ENCODE measurements at places on chromosomes 16 and 17. TPM values are rescaled to one million over a fixed set of nuclear protein-coding genes. Genes with fewer than 3 reads are reported as not detected.
A peak's percentile ranks its signal among the peaks of the same experiment; 100 is the strongest.

GRCh38 chr16:83952940-83953795, at the start of gene OSGIN1:
Gene OSGIN1 (plus strand): TSS chr16:83953240. CDS start chr16:83957672, 4,432 bp downstream.
- peak; percentile 95 for DNase-seq

DNA sequence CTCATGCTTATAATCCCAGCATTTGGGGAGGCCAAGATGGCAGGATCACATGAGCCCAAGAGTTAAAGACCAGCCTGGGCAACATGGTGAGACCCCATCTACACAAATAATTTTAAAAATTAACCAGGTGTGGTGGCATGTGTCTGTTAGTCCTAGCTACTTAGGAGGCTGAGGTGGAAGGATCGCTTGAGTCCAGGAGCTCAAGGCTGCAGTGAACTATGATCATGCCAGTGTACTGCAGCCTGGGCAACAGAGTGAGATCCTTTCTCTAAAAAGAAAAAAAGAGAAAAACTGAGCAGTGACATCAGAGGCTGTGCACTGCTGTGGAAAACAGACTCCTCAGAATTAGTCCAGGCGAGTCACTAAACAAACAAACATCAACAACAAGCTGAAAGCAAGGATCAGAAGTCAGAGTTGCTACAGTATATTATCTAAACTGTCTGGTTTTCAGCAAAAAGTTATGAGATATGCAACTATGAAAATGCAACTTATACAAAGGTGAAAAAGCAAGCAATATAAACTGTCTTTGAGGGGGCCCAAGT, 39.3 kb downstream of the CBFB start:
- no peak for DNase-seq

The FOXJ1 gene
- not detected for total RNA-seq

The HEATR9 gene
- total RNA-seq, result not detected

The SCGB1C2 gene
- total RNA-seq, result not detected

DNA sequence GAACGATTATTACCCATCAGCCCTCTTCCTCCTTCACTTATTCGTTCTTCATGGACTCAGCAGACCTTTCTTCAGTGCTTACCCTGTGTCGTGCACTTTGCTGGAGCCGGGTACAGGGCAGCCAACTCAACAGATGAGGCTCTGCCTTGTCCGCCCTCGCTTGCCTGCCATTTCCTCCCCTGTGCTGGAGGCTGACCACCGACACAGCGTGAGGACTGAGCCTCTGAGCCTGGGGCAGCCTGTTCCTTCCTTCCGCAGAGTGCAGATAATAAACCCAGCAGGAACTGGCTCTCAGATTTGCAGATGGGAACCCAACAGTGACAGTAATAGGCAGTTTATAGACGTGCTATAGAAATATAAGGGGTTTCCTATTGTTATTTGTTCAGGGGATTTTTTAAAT, 7.0 kb upstream of the SLC39A11 start:
- no peak for DNase-seq

The PRAC2 gene
- not detected for total RNA-seq

DNA sequence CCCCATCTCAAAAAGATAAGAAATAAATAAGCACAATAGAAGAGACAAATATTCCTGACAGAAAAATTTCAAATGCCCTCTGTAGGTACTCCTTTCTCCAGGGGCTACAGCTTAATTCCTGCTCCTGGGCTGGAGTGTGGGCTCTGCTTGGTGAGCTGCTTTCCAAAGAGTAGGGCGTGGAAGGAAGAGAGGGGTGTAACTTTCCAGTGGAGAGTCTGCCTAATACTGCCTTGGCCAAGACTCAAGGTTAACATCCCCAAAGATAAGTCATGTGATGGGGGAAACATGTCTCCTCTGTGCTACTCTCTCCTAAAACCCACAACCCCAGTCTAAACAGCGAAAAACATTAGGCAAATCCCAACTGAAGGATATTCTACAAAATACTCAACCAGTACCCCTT, 42.7 kb downstream of the TMC5 start:
- no peak for DNase-seq

The LRRC46 gene
- 0.35 TPM for total RNA-seq

DNA sequence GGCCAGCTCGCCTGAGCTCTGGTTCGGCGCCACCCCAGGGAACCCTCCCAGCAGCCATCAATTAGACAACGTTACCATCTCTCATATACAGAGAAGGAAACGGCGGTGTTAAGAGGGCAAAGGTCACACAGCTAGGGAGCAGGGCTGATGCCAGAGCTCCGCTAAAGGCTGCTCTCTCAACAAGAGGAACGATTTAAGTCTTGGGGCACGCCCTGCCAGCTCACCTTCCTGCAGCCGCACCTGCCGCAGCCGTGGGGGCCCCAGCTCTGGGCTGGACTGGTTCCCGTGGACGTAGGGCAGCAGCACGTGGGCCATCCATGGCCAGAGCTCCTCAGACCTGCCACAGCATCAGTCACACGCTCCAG, 43.5 kb downstream of the PKD1 start:
- DNase-seq, result no peak

DNA sequence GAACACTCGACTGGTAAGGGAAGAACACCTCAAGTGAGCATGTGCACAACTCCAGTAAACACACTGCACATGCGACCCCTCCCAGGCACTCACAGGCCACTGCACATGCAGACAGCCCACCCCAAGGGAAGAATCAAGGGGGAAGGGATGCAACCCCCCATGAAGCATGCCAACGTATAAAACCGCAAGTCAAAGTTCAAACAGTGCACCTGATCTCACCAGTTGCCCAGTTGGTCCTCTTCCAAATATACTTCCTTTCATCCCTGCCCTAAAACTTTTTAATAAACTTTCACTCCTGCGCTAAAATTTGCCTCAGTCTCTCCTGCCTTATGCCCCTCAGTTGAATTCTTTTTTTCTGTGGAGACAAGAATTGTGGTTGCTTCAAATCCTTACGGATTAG, 51.0 kb upstream of the TOM1L1 start:
- no peak for DNase-seq

- peak; percentile 51 for DNase-seq
Measured at GRCh38 chr17:78661093-78661770, 84.0 kb upstream of the DNAH17 start.

The CA7 gene
- not detected for total RNA-seq

DNA sequence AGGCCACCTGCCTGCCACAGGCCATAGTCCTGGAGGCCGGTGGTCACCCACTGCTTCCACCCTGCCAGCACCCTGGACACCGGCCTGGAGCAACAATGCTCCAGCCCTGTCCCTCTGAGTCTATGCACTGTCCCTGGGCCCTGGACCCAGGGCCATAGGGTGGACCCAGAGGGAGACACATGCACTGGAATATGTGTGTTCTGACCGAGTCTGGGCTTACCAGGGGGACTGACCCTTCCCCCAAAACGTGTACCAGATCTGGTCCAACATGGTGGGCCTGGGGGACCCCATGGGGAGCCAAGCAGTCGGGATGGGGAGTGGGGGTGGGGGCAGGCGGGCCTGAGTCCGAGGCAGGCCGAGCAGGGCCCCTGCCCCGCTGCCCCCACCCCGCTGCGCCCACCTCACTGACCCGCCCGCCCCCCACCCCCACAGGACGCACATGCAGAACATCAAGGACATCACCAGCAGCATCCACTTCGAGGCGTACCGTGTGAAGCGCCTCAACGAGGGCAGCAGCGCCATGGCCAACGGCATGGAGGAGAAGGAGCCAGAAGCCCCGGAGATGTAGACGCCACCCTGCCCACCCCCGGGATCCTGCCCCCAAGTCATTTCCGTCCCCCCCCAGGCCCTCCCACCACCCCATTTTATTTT, 357.4 kb downstream of the SEC14L1 start:
- DNase-seq, result no peak

The CLEC10A gene
- not detected for total RNA-seq

The KRT33A gene
- total RNA-seq, result not detected

DNA sequence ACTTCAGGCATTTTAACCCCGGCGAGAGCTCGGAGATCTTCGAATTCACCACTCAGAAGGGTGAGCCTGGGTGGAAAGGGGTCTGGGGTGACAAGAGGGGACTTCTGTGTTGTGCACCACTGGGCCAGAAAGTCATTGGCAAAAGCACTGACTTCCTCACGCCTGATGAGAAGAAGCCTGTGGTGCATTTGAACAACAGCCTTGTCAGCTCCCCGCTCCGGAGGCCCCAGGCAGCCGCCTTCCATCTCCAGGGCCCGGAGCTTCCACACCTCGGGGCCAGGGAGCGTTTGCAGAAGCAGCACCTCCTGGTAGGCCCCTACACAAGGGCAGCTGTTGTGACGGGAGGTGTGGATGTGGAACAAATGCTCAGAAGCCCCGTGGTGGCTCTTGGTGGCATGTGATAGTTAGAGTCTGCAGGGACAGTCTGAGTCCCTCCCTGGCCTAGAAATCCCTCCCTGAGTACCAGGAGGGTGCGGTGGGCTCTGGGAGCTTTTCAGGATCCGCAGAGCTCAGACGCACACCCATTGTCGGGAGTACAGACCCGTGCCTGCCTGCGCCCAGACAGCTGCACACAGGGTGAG, 9.7 kb downstream of the CACNG1 start:
- no peak for DNase-seq

The CNTROB gene
- total RNA-seq, result 6.2 TPM

The BCL6B gene
- not detected for total RNA-seq

DNA sequence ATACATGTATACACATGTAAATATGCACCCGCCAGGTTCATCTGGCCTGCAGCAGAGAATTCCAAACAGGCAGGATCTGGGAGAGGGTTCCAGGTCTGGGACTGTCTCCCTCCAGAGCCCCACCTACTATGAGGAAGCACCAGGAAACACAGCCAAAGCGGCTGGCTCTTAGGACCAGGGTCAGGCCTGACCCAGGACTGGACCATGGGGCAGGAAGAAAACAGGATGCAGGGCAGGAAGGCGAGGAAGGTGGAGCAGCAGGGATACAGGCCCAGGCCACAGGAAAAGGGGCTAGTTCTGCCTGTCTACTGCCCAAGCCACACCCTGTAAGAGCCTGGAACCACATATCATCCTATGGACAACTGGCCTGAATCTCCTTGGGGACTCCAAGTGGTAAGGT, 2.2 kb downstream of the HID1 start:
- DNase-seq, result no peak

The RGS9 gene
- 3.8 TPM for total RNA-seq

The SMIM5 gene
- total RNA-seq, result not detected

GRCh38 chr17:20241855-20242254, 225.5 kb downstream of the LGALS9B start:
- DNase-seq, result no peak

DNA sequence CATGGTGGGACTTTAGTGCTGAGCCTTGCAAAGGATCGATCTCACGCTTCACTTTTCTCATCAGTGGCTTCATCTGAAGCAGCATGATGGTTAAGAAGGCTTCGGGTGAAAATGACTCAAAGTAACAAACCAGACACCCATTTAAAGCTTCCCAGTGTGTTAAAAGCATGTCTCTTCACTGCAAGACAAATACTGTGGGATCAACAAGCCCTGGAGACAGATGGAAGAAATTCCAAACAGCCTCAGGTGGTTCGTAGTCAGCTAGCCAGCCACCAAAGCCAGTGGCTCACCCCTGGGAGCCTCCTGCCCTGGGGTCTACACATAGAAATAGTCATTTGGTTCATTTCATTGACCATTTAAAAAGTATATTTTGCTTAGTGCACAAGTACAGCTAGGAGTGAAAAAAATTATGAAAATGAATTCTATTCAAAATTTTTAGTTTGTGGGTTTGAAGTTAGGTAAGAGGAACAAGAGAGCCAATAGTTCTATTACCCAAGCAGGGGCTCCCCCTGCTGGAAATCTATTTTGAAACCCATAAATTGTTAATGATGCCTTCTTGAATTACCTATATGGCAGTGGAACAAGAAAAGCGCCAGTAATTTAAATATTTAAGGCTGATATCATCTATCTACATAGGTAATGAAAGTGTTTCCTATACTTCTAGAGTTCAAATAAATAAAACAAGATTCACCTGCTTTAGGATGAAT, 51.6 kb downstream of the PMP22 start:
- DNase-seq, result no peak

- DNase-seq, result no peak
Measured at GRCh38 chr17:39325528-39326240, 75.7 kb downstream of the FBXL20 start.

The ENPP7 gene
- total RNA-seq, result not detected

The TMEM204 gene
- not detected for total RNA-seq

- no peak for DNase-seq
Measured at GRCh38 chr17:2030779-2031163, 818 bp downstream of the DPH1 start.

The SKAP1 gene
- not detected for total RNA-seq

DNA sequence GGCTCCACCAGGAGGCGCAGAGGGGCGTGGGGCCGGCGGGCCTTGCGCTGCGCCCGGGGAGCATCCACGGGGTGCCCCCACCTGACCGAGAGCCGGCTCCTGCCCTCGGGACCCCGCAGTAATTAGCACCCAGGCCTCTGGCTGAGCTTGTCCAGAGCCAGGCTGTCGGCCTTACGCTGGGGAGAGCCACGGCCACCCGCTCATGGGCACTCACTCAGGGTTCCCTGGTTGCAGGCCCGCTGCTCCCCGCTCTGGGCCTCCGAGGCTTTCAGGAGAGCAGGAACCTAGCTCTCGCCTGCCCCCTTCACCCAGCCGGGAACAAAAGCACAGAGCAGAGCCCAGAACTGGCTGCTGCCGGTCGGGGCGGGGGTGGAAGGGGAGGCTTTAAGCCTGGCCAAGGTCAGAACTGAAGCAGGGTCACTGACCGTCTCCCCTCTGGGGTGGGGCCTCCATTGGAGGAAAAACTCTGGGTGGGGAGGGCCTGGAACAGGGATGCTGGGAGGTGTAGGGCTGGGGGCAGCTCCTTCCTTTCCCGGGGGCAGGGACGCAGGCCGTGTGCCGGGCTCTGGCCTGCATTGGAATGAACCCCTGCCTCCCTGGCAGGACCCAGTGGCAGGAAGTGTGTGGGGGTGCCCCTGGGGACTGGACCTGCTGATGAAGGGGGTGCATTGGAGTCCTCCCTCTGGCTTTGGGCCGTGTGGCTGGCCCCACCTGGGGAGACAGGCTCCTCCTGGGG, 12.3 kb downstream of the GLIS2 start:
- no peak for DNase-seq

The TP53TG3D gene
- total RNA-seq, result 0.25 TPM

- no peak for DNase-seq
Measured at GRCh38 chr16:56591377-56592060, 2.2 kb downstream of the MT3 start.

GRCh38 chr16:9557713-9558112, 466.3 kb downstream of the HAPSTR1 start:
- DNase-seq, result no peak

DNA sequence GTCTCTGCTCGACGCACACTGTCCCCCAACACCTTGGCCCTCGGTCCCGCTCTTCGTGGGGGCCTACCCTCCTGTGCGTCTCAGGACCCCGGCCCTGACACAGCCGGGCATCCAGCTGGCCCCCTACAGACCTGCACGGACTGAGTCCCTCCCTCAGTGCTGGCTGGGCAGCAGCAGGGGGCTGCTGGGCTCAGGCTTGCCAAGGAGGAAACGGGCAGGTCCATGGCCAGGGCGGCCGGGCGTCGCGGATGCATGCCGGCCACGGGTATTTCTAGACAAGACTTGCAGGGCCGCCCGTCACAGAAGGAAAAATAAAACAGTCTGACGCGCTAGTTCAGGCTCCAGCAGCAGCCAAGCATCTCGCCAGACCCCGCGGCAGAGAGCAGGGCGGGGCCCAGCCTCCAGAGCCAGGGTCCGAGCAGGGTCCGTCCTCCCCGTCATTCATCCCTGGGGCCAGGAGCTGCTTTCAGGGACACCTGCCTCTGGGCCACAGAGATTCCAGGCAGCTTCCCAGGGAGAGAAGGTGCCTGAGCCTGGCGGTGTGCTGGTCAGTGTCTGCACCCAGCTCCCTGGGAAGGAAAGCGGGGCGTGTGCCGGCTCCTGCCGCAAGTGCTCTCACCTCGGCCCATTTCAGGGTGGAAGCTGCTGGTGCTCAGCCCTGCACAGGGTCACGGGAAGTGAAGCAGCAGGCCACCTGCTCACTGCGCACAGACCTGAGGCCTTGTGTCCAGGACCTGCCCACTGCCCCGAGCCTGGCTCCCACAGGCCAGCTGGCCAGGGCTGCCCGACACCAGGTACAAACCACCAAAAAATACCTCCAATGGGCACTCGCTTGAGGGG, 7.2 kb upstream of the PVALEF start:
- DNase-seq, result no peak
